Activated CD4-positive, alpha-beta memory T cell treated with anti-CD3 and anti-CD28 coated beads for 36 hours (primary cell): ENCODE measurements at places on chromosomes 12 and 14.

- H3K27me3 ChIP-seq, result no peaks in the 10 kb centered on the region
- H3K27ac ChIP-seq, result no peak overlapping the region
- no peak overlapping the region for H3K4me3 ChIP-seq
Measured at GRCh38 chr14:77691259-77691658, 16.6 kb downstream of the ALKBH1 start.

DNA sequence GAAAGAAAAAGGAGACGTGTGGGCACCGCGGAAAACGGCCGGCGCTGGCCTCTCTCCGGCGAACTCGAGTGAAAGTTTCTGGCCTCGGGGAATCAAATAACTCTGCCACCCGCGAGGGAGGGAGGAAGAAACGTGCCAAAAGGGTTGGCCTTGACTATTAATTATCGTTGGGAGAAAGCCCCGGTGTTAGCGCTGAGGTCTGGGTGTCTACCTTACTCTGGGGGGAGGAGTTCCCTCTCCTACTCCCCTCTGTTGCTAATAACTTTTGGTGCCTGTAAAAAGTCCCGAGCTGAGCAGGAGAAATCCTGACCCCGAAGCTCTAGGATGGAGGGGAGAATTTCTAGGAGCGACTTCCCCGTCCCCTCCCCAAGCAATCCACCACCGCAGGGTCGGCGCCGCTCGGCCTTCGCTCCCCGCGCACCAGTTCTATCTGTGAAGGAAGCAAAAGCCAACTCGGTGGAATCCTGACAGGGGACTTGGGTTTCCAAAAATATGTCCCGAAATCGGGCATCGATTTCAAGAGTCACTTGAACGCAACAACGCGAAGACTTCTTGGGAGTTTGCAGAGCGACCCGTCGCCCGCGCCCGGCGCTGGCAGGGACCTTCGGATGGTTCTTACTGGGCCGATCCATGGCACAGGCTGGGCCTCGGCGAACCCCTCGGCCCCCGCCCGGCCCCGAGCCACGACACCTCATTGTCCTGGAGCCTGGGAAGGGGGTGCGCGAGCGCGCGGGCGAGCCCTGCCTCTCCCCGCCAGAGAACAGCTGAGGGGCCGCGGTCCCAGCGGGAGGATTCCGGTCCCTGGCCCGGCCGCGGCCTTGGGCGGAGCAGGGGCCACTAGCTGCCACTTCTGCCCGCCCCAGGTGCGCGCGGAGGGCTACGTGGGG, 1.7 kb downstream of the OTX2 start:
- DNase-seq, result no peak
- no peak overlapping the region for H3K4me3 ChIP-seq
- no peak overlapping the region for H3K27ac ChIP-seq
- peaks cover 22% of the 10 kb centered on the region for H3K36me3 ChIP-seq
- H3K4me1 ChIP-seq, result peaks cover 21% of the 10 kb centered on the region

- no peaks in the 10 kb centered on the region for H3K36me3 ChIP-seq
- H3K4me3 ChIP-seq, result no peak overlapping the region
- H3K27me3 ChIP-seq, result peaks cover 2% of the 10 kb centered on the region
- peaks cover 7% of the 10 kb centered on the region for H3K4me1 ChIP-seq
- no peak for DNase-seq
Measured at GRCh38 chr12:45615268-45615667, 114.2 kb upstream of the ARID2 start.

- H3K27me3 ChIP-seq, result no peaks in the 10 kb centered on the region
- DNase-seq, result no peak
- H3K27ac ChIP-seq, result peak overlapping the region; percentile 9
- no peak overlapping the region for H3K4me3 ChIP-seq
Measured at GRCh38 chr12:12734054-12734453, 16.9 kb downstream of the CDKN1B start.
